ENCODE measurements at places on chromosomes 12 and 14. TPM values are rescaled to one million over a fixed set of nuclear protein-coding genes. Genes with fewer than 3 reads are reported as not detected.

SPX gene
- polyA plus RNA-seq = not detected

GNB3 gene
- polyA plus RNA-seq = not detected

YBX3 gene
- polyA plus RNA-seq = 630 TPM

CPNE8 gene
- polyA plus RNA-seq = 0.50 TPM

GRIN2B gene
- not detected for polyA plus RNA-seq

USP5 gene
- 45.1 TPM for polyA plus RNA-seq

GPR135 gene
- not detected for polyA plus RNA-seq

DEPDC4 gene
- 1.1 TPM for polyA plus RNA-seq

MSRB3 gene
- not detected for polyA plus RNA-seq

NEUROD4 gene
- polyA plus RNA-seq = not detected

GALC gene
- 7.1 TPM for polyA plus RNA-seq

TPPP2 gene
- not detected for polyA plus RNA-seq

IFNG-AS1 gene
- polyA plus RNA-seq = 7.0 TPM

RARG gene
- polyA plus RNA-seq = 0.95 TPM

LALBA gene
- polyA plus RNA-seq = not detected

- H3K36me3 ChIP-seq = no peaks in the 10 kb centered on the region
- DNase-seq = no peak
- H3K27ac ChIP-seq = no peak overlapping the region
- H3K27me3 ChIP-seq = no peaks in the 10 kb centered on the region
Measured at GRCh38 chr12:67274186-67274585, 5.0 kb downstream of the CAND1 start.

DNA sequence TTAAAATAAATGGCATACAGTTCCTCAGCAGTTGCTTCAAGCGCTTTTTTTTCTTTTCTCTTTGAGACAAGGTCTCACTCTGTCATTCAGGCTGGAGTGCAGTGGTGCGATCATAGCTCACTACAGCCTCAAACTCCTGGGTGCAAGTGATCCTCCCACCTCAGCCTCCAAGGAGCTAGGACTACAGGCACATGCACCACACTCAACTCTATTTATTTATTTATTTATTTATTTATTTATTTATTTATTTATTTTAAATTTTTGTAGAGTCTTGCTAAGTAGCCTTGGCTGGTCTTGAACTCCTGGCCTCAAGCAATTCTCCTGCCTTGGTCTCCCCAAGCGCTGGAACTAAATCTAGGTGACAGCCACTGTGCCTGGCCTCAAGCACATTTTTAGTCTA, 132.0 kb downstream of the MED13L start:
- no peaks in the 10 kb centered on the region for H3K27me3 ChIP-seq
- H3K4me1 ChIP-seq = peaks cover 60% of the 10 kb centered on the region
- H3K27ac ChIP-seq = no peak overlapping the region
- H3K36me3 ChIP-seq = no peaks in the 10 kb centered on the region
- no peak for DNase-seq
- H3K4me3 ChIP-seq = no peak overlapping the region

- peaks cover 15% of the 10 kb centered on the region for H3K4me1 ChIP-seq
- no peak overlapping the region for H3K27ac ChIP-seq
- DNase-seq = no peak
- peak overlapping the region; percentile 64 for H3K4me3 ChIP-seq
- H3K36me3 ChIP-seq = peaks cover 4% of the 10 kb centered on the region
Measured at GRCh38 chr14:90060965-90061684, 669 bp upstream of the KCNK13 start.

DNA sequence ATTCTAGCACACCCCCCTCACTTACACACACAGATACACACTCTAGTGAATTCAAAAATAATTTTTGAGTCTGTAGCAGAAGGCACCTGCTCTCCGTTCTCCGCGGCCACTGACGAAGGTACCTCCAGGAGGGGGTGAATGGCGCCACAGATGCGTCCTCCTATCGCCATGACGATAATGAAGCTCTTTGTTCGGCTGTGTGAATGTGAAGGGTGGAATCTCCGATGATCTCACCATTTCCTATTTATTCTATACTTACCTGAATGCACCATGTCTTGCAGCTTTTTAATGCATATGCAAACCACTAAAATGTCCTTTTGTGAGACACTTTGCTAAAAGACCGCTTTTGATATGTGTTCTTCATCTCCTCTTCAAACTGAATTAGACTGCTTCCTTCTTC, 162.7 kb downstream of the EGLN3 start:
- DNase-seq = no peak
- H3K4me3 ChIP-seq = no peak overlapping the region
- H3K36me3 ChIP-seq = no peaks in the 10 kb centered on the region
- H3K27ac ChIP-seq = no peak overlapping the region

GRCh38 chr14:93994919-93995682, 2.0 kb upstream of the CCDC197 start:
- H3K4me3 ChIP-seq = no peak overlapping the region
- H3K27me3 ChIP-seq = peaks cover 54% of the 10 kb centered on the region
- no peak overlapping the region for H3K27ac ChIP-seq
- no peaks in the 10 kb centered on the region for H3K36me3 ChIP-seq

GRCh38 chr12:52200086-52200780, 8.4 kb upstream of the KRT80 start:
- H3K27ac ChIP-seq = no peak overlapping the region
- no peaks in the 10 kb centered on the region for H3K4me1 ChIP-seq
- H3K4me3 ChIP-seq = no peak overlapping the region
- no peak for DNase-seq

GRCh38 chr12:68350753-68351152, 18.6 kb upstream of the MDM1 start:
- H3K27ac ChIP-seq = no peak overlapping the region
- H3K36me3 ChIP-seq = no peaks in the 10 kb centered on the region
- H3K27me3 ChIP-seq = no peaks in the 10 kb centered on the region
- H3K4me1 ChIP-seq = peaks cover 6% of the 10 kb centered on the region

- H3K4me3 ChIP-seq = peak overlapping the region; percentile 99
- no peaks in the 10 kb centered on the region for H3K36me3 ChIP-seq
- H3K27ac ChIP-seq = peak overlapping the region; percentile 94
- peaks cover 36% of the 10 kb centered on the region for H3K4me1 ChIP-seq
- DNase-seq = no peak
Measured at GRCh38 chr12:95216711-95217376, 423 bp downstream of the FGD6 start.

GRCh38 chr12:67722296-67722695, 73.8 kb downstream of the DYRK2 start:
- H3K27me3 ChIP-seq = peaks cover 6% of the 10 kb centered on the region
- no peaks in the 10 kb centered on the region for H3K4me1 ChIP-seq
- no peaks in the 10 kb centered on the region for H3K36me3 ChIP-seq
- H3K27ac ChIP-seq = no peak overlapping the region

DNA sequence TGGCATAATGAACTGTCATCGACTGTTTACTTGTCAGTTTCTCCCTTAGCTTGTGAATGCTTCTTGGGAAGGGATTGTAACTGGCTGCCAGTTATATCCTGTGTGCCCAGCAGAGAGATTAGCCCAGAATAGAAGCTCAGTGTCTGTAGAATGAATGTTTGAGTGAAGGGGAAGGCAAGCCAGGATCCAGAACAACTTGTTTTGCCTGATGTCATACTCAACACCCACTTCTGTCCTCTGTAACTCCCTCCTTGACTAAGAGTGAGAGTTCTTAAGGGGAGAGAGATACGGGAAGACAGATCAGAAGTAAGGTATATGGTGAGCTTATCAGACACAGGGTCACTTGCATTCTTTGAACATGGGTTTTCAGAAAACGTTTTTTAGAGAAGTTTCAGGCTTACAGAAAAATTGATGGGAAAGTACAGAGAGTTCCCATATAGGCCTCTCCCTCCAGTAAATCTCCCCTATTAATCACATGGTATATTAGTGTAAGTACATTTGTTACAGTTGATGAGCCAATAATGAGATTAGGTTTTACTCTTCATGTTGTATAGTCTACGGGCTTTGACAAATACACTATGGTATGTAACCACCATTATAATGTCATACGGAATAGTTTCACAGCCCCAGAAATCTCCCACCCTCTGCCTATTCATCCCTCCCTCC, 5.6 kb upstream of the SPPL3 start:
- DNase-seq = no peak
- no peak overlapping the region for H3K4me3 ChIP-seq
- peaks cover 4% of the 10 kb centered on the region for H3K4me1 ChIP-seq
- H3K36me3 ChIP-seq = no peaks in the 10 kb centered on the region
- H3K27ac ChIP-seq = no peak overlapping the region

GRCh38 chr14:64601571-64601970, 51.8 kb downstream of the PPP1R36 start:
- no peaks in the 10 kb centered on the region for H3K36me3 ChIP-seq
- no peak overlapping the region for H3K4me3 ChIP-seq
- H3K27me3 ChIP-seq = peaks cover 40% of the 10 kb centered on the region

GRCh38 chr14:68807148-68807600, 14.3 kb upstream of the ZFP36L1 start:
- DNase-seq = peak; percentile 56
- peaks cover 52% of the 10 kb centered on the region for H3K4me1 ChIP-seq
- H3K27ac ChIP-seq = peak overlapping the region; percentile 99
- H3K4me3 ChIP-seq = peak overlapping the region; percentile 96

GRCh38 chr12:1457901-1458300, 136.5 kb downstream of the FBXL14 start:
- H3K4me3 ChIP-seq = no peak overlapping the region
- H3K27ac ChIP-seq = no peak overlapping the region

GRCh38 chr14:21643407-21643806, 8.7 kb upstream of the OR10G2 start:
- peaks cover 8% of the 10 kb centered on the region for H3K27me3 ChIP-seq
- no peak overlapping the region for H3K4me3 ChIP-seq
- H3K4me1 ChIP-seq = no peaks in the 10 kb centered on the region

DNA sequence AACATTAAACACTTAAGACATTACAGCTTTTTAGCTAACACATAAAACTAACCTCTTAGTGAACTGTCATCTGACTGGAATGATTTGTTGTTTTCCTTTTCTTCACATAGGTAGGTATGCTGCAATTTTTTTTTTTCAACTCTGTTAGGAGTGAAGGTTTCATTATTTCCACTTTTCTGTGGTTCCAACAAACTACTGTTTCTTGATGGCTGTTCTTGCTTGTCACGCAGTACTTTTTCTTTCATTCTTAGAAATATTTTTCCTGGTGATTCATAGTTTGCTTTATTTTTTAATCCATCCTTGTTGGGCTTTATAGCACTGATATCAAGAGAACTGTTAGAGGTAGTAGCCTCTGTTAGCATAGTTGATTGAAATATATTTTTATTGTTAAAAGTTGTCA, 6.3 kb downstream of the MIS18BP1 start:
- H3K4me1 ChIP-seq = peaks cover 12% of the 10 kb centered on the region
- DNase-seq = no peak

DNA sequence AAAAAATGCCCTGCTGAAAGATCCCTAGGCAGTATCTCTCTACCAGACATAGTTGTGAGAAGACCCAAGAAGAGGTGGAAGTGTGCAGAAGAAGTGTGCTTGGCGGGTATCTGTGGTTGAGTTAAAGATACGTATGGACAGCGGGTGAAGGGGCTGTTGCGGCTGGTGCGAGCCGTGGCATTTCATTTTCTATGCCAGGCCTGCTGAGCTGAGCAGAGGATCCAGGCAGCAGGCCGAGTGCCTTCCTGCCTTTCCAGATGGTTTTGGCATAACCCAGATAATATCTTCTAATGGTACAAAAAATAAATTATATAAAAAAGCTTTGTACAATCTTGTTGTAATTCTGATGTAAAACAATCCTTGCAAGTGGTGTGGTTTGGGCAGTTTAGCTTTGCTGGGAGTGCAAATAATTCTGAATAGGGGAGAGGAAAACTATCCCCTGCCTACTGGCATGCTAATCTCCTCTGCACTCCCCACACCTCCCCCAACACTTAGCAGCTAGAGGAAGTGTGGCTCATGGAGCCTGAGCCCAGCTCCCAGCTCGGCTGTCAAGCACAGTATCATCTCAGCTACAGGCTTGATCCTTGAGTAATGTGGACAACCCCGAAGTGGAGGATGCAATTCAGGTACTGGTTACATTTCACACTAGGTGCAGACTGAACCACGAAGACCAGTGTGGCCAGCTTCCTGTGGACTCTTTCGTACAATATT, 168.9 kb downstream of the VRK1 start:
- H3K4me1 ChIP-seq = peaks cover 55% of the 10 kb centered on the region
- H3K4me3 ChIP-seq = no peak overlapping the region
- H3K27ac ChIP-seq = peak overlapping the region; percentile 40
- DNase-seq = no peak

DNA sequence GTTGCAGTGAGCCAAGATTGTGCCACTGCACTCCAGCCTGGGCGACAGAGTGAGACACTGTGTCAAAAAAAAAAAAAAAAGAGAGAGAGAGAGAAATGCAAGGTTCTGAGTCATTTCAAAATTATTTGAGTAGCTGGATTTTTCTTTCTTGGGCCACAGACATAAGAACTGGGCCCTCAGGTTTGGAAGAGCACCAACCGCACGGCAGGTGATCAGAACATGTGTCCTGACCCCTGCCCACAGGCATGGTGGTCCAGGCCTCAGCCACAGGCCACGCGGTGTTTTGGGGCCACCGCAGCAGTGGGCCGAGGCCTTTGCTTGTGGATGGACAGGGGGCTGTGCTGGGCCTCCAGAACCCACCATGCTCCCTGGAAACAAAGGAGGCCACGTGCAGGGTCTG, 126.7 kb downstream of the CALM1 start:
- DNase-seq = no peak
- no peak overlapping the region for H3K4me3 ChIP-seq
- no peaks in the 10 kb centered on the region for H3K4me1 ChIP-seq
- H3K27me3 ChIP-seq = peaks cover 8% of the 10 kb centered on the region
- H3K27ac ChIP-seq = no peak overlapping the region

GRCh38 chr14:56224691-56225681, 106.8 kb downstream of the PELI2 start:
- H3K4me3 ChIP-seq = no peak overlapping the region
- DNase-seq = no peak
- H3K27ac ChIP-seq = no peak overlapping the region
- H3K4me1 ChIP-seq = peaks cover 17% of the 10 kb centered on the region
- peaks cover 9% of the 10 kb centered on the region for H3K36me3 ChIP-seq

GRCh38 chr12:104250366-104251125, 35.0 kb downstream of the TXNRD1 start:
- no peak overlapping the region for H3K4me3 ChIP-seq
- H3K4me1 ChIP-seq = no peaks in the 10 kb centered on the region
- no peaks in the 10 kb centered on the region for H3K27me3 ChIP-seq
- DNase-seq = no peak
- no peaks in the 10 kb centered on the region for H3K36me3 ChIP-seq

- peaks cover 22% of the 10 kb centered on the region for H3K36me3 ChIP-seq
- no peak overlapping the region for H3K27ac ChIP-seq
- no peak for DNase-seq
- H3K4me1 ChIP-seq = no peaks in the 10 kb centered on the region
Measured at GRCh38 chr14:75016815-75017214, 14.1 kb downstream of the EIF2B2 start.

GRCh38 chr14:96895658-96896271, 98.6 kb downstream of the VRK1 start:
- no peak overlapping the region for H3K4me3 ChIP-seq
- no peaks in the 10 kb centered on the region for H3K27me3 ChIP-seq
- no peak for DNase-seq
- H3K27ac ChIP-seq = peak overlapping the region; percentile 40
- peaks cover 16% of the 10 kb centered on the region for H3K36me3 ChIP-seq

- H3K27ac ChIP-seq = no peak overlapping the region
- no peak overlapping the region for H3K4me3 ChIP-seq
- H3K27me3 ChIP-seq = no peaks in the 10 kb centered on the region
- DNase-seq = no peak
- H3K36me3 ChIP-seq = no peaks in the 10 kb centered on the region
Measured at GRCh38 chr14:32497248-32497647, 168.2 kb downstream of the AKAP6 start.

Data from naive B cell (primary cell).